ENCODE measurements at places on chromosomes 6 and 20.

- DNase-seq: no peak
Observed at GRCh38 chr20:57943950-57944349, 234.1 kb upstream of the PMEPA1 start.

GRCh38 chr6:163324688-163325389 lies 89.7 kb upstream of the QKI start:
- no peak for DNase-seq

DNA sequence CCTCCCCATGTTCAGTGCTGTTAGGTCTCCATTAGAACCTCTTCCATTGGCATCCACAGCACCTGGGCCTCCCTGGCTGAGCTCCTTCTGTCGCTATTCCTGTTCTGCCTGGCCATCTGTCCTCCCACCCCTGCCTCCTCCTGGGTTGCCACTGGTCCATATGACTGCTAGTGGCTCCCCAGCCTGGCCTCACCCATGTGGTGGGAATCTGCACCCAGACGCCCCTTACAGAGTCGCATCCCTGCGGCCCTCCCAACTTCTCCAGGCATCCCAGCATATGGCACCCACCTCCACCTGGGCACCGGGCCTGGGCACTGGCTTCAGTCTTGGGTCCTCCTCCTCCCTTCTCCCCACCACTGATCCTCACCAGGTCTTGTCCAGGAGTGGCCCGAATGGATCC lies 7.7 kb downstream of the CDC25B start:
- DNase-seq: no peak

DNA sequence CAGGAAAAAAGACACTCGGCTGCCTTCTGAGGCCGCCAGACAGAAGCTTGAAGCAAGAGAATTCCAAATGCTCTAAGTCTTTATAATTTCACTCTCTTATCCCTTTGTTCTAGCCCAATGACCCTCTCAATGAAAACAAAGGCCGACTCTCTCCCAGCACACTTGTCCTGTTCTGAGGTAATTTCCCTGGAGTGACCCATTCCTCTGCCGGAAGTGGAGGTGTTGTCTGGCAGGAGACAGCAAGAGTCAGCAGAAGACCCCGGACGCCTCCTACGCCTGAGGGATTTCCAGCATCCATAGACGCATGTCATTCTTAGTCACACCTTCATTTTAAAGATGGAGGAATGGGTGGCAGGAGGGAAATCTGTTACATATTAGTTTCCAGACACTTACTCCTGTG lies 110.3 kb downstream of the SOD2 start:
- DNase-seq: no peak

GRCh38 chr20:8518878-8519277 lies 386.8 kb downstream of the PLCB1 start:
- no peak for DNase-seq

GRCh38 chr20:23434521-23435313 lies 4.8 kb upstream of the CSTL1 start:
- DNase-seq: no peak

- no peak for DNase-seq
Observed at GRCh38 chr6:34234667-34235306, 1.9 kb upstream of the HMGA1 start.

- DNase-seq: no peak
Observed at GRCh38 chr6:37777272-37777834, 42.2 kb upstream of the ZFAND3 start.

GRCh38 chr20:39082622-39083398 lies 120.7 kb downstream of the DHX35 start:
- DNase-seq: no peak

- DNase-seq: no peak
Observed at GRCh38 chr20:30595698-30596097, 661.8 kb upstream of the DEFB115 start.

- no peak for DNase-seq
Observed at GRCh38 chr6:45576648-45577624, 199.2 kb upstream of the SUPT3H start.

DNA sequence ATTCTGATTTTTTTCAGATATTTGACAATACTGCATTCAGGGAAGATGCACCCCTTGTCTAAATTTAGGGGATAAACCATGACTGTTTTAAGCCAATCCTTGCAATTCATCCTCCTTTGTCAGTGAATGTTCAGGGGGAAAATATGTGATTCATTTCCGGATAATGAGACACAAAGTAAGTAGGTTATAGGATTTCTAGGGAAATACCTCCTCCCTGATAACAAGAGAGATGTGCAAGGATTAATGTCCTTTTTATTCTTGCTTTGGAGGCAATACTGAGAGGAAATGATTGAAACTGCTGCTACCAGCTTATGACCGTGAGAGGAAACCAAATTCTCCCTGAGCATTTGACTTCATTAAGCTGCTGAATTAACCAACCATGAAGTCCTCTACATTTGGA lies 161.3 kb upstream of the EYA4 start:
- DNase-seq: no peak

GRCh38 chr20:24913076-24913628 lies 35.9 kb upstream of the CST7 start:
- DNase-seq: no peak

DNA sequence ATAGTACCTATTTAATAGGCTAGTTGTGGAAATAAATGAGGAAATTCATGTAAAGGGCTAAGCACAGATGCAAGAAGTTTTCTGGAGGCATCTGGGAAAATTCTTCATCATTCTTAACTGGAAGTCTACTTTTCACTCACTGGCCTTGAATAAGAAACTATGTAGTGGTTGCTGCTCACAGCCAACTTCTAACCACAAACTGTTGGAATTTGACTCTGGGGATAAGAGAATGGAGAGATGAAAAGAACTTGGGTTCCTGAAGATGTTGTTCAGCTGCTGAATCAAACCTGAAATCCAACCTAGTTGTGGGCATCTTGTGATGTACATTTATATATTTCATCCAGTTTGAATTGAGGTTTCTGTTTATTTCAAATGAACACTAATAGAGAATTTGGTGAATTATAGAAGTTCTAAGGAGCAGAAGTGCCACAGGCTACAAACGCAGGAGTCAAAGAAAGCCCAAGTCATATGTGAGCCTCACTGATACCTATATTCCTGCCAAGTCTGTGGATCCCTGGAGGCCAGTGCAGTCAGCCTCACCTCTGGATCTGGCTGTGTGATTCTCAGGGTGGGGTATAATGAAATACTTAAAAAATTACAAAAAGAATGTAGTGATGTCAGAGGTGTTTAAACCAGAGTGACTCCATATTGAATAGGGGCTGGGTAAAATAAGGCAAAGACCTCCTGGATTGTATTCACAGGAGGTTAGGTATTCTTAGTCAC lies 18.7 kb upstream of the MEI4 start:
- DNase-seq: no peak

DNA sequence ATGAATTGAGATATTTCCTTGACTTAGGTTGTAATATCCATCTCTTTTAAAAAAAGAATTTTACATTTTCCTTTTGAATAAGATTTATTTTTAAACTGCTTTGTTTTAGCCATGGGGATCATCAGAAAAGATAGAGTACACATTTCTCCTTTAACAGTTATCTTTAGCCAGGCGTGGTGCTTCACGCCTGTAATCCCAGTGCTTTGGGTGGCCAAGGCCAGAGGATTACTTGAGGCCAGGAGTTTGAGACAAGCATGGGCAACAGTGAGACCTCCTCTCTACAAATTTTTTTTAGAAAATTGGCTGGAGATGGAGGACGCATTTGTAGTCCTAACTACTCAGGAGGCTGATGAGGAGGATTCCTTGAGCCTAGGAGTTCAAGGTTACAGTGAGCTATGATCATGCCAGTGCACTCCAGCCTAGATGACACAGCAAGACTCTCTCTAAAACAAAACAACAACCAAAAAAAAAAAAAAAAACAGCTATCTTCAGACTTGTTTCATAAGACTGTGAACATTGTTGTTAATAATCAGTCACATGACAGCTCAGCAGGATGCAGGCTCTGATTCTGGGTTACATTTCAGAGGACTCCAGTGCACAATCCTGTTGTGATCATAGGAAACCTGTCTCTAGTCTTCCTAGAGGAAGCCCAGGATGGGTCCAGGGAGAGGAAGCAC lies 2.0 kb upstream of the SLC17A3 start:
- DNase-seq: no peak

DNA sequence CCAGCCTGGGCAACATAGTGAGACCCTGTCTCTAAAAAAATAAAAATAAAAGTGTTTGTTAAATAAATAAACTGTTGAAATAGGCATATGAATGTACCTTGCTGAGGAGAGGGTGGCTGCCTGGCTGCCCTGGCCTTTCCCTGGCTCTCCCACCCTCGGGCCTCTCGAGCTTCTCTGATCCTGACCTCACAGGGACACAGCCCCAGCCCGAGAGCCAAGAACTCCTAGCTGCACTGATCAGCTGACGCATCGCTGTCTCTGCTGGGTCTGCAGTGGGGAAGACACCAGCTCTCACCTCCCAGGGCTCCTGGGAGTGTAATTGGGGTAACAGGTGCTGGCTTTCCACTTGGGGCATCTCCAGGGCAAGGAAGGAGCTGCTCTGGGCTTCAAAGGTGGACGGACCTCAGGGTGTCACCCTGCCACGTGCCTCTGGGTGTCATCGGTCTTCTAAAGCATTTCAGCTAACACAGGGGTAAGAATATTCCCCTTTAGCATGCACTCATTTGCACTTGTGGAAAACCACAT lies 6.9 kb downstream of the TCF15 start:
- no peak for DNase-seq

- DNase-seq: no peak
Observed at GRCh38 chr20:13930281-13930680, 60.1 kb downstream of the SEL1L2 start.

- DNase-seq: no peak
Observed at GRCh38 chr6:80696268-80696667, 589.8 kb downstream of the BCKDHB start.

DNA sequence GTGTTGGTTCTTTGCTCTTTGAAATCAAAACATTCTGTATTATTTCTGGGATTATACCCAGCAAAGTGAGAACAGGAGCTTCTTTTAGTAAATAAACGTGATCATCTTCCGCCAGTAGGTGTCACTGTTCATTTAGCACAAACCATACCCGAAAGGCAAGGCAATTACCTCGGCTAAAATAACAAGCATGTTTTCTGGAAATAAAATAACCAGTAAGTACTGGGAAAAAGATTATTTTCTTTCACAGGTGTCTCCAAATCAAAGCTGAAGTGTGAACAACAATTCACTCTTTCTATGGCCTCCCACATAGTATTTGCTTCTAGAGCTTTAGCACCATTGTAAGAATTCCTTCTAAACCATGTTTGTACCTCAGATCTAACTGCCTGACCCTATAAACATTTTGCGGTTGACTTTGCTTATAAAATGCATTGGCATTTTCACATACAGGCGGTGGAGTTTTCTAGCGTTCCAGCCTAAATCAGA lies 144.6 kb upstream of the AGPAT4 start:
- no peak for DNase-seq

- no peak for DNase-seq
Observed at GRCh38 chr6:53239526-53239925, 90.9 kb upstream of the GCM1 start.

- DNase-seq: no peak
Observed at GRCh38 chr6:42942444-42942843, 13.2 kb downstream of the CNPY3 start.

GRCh38 chr6:35148167-35148741 lies 7.1 kb upstream of the TCP11 start:
- DNase-seq: peak; percentile 3

DNA sequence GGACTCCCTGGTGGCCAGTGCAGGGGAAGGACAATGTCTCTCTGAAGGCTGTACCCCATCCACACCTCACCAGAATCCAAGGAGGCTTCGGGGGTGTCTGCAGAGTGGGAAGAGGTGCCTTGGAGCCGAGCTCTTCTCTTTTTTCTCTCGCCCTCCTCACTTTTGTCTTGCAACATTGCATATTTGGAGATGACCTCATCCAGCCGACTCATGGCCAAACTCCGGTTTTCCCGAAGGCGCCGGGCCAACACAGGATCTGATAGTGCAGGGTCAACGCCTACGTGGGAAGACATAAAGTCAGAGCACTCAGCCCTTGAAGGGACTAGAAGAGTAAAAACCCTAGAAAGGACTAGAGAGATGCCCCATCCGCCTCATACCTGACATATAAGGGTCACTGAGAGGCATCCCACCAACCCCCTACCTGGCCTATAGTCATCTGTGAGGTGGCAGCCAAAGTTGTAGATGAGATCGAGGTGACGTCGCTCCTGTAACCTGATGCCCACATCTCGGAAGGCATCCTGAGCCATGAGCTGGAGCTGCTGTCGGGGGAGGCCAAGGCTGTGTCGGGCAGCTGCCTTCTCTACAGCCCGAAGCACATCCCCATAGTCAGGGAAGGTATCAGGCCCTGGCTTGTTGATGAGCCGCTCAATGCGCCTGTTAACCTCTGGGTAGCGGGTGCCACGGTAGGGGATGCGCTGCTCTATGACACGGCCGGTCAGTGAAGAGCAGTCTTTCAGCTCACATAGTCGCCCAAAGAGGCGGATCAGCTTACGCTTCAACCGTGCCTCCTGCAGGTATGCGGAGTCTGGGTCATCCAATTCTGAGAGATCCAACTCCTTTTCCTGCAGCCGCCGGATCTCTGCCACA lies 3.0 kb upstream of the ZBTB22 start:
- DNase-seq: no peak

GRCh38 chr20:1327827-1328679 lies 886 bp downstream of the SDCBP2 start:
- no peak for DNase-seq

DNA sequence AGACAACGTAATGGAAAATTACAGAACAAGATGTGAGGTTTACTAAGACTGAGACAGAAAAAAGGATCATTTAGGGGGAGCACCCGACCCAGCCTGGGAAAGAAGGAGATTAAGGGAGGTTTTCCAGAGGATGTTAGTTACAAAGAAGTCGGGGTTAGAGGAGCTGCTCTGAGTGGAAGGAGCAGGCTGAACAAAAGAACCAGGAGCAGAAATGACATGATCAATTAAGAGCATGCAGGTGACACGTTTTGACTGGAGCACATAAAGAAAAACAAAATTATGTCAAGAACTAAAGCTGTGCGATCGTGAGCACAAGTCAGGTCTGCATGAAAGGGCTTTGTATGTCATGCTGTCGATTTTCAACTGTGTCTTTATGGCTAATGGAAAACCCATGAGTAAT lies 417.3 kb upstream of the MARCKS start:
- DNase-seq: no peak
